NCI-H1105 treated with DMSO at 0.1 percent for 48 hours (cell line): ENCODE measurements at places on chromosomes 5 and 9.

DNA sequence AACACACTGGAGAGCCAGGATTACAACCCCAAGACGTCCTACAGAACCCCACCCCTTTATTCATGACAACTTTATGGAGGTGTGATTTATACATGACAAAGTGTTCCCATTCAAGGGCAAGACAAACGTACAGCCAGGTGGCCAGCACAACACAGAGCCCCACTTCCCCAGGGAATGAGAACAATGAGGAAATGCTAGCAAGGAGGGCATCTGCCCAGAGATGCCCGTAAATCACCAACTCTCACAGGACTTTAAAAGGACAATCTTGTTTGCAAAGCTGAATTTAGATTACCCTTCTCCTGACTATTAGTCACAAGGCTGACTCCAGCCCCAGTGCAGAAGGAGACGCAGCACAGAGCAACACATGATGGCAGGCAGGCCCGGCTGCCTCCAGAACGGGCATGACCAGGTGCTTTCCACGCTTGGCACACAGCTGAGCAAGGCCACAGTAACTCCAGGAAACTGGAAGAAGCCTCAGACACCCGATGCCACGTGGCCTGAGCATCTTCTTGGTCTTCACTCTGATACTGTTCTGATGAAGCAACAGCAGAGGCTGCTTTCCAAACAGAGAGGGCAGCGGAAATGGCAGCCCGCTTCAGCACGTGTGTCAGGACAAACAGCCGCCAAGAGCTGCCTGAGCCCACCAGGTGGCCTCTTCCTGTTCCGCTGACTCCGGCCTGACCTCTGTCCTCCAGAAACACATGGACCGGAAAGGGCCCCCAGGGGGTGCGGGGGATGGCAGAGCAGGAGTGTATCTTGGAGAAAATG lies 51.4 kb downstream of the ROR2 start:
- DNase-seq, result peak; percentile 13

- peak; percentile 93 for DNase-seq
Observed at GRCh38 chr5:143177263-143177983, 226.1 kb downstream of the NR3C1 start.

DNA sequence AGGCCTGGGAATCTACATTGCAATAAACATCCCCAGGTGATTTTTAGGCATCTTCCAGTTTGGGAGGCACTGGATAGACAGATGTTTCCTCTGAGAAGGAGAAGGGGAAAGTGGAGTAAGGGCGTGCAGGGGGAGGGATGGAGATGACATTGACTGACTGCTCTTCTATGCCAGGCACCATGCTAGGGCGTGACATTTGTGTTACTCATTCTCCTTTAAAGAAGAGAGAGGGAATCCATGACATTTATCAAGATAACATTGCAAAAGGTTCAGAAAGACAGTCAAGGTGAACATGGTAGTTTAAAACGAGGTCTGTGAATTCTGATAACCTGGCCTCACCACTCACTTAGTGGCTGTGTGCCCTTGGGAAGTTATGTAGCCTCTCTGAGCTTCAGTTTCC lies 35.8 kb downstream of the FGF1 start:
- DNase-seq, result no peak

- no peak for DNase-seq
Observed at GRCh38 chr9:84620338-84620737, 49.2 kb upstream of the NTRK2 start.

DNA sequence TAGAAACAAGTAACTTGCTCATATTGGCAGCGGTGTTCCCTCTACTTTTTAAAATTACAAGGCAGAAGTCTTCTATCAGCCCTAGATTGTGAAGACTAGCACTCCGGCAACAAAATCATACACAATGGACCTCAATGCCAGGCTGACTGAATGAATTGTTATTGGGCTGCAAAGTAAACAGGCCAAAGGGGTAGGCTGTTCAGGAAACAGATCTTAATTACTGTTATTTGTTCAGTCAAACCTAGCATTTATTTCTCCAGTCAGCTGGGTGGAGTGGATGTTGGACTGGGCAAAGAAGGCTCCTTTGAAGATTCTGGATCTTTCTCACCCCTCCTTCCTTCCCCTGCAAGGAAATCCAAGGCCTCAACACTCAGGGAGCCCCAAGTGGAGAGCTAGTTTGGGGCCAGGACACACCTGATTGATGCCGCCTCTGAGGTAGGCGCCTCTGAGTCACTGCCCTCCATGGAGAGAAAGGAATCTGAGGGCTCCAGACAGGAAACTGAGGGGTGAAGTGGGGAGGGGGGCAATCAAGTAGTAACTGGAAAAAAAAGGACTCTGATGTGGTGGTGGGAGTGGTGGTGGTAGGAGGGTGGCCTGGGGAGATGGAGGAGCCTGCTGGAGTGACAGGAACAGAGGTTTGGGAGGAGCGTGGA lies 35.5 kb downstream of the SERINC5 start:
- DNase-seq, result no peak

DNA sequence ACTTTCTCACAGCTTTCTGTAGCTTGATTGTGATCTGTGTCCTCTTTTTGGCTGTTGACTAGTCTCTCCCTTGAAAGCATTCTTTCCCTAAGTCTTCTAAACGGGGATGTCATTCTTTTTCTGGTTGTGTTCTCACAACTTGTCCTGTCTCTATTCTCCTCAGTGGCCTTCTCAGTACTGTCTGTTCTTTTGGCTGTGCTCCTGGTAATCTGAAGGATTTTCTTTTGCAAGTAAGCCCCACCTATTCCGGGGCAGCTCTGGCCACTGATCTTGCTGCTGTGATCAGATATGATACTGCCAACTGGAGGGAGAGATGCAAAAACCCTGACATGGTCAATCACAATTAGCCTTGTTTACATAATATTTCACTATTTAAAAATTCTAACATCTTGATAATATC lies 172.2 kb downstream of the CDC42SE2 start:
- no peak for DNase-seq

GRCh38 chr5:18652404-18653215 lies 1018.4 kb downstream of the TAF11L14 start:
- DNase-seq, result no peak

DNA sequence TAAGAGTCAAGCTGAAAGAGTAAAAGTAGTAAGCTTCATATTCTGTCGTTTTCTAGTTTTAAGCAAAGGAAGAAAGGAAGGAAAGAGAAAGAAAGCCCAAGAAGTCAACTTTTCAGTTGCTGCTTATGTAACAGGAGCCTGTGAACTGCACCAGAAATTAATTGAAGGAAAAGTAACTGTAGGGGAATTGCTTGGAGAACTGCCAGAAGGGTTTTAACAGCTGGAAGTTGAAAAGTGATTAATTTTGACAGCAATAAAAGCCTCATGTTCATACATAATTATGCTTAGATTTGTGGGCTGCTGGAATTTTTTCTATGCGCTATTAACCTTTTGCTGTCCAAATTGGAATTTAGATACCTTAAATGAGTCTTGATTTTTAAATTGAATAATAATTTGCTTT lies 255.7 kb downstream of the ENC1 start:
- DNase-seq, result peak; percentile 51

DNA sequence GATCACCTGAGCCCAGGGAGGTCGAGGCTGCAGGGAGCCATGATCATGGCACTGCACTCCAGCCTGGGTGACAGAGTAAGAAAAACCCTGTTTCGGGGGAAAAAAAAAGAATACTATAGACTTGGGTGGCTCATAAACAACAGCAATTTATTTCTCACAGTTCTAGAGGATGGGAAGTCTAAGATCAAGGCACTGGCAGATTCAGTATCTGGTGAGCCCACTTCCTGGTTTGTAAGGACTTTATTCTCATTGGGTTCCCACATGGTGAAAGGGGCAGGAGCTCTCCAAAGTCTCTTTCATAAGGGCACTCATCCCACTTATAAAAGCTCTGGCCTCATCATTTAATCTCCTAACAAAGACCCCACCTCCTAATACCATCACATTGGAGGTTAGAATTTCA lies 8.7 kb downstream of the HINT1 start:
- no peak for DNase-seq

- DNase-seq, result peak; percentile 92
Observed at GRCh38 chr5:34854459-34855174, 15.7 kb downstream of the TTC23L start.

DNA sequence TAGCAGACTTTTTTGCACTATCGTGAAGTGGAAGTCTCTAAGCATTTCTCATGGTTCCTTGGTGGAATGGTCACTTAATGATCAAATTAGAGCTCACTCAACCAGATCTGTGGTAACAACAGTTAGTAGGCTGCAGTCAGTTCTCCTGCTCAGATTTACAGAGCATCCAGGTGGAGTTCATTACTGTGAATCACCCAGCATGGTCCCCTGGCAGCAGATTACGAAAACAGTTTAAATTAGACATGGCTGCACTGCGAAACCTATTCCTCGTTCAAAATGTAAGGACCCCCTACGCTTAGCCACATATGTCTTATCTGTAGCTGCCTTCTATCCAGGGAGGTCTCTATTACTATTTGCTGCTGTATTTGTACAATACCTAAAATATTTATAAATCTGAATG lies 823.6 kb upstream of the ARRDC3 start:
- no peak for DNase-seq

DNA sequence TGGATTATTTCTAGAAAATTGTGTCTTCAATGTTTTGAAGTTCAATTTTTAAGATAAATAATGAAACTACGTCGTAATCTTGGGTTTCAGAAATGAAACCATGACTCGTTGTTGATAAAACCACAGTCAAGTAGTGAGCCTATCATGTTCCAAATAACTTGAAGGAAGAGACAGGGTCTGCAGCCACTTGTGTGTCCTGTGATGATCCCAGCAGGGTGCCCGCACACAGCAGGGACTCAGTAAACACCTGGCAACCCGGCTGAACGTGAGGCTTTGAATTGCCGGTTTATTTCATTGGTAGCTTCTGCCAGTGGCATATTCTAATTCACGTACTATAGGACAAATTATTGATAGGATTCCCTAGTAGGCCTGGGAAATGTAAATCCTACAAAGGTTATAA lies 679.6 kb downstream of the IRX1 start:
- no peak for DNase-seq

DNA sequence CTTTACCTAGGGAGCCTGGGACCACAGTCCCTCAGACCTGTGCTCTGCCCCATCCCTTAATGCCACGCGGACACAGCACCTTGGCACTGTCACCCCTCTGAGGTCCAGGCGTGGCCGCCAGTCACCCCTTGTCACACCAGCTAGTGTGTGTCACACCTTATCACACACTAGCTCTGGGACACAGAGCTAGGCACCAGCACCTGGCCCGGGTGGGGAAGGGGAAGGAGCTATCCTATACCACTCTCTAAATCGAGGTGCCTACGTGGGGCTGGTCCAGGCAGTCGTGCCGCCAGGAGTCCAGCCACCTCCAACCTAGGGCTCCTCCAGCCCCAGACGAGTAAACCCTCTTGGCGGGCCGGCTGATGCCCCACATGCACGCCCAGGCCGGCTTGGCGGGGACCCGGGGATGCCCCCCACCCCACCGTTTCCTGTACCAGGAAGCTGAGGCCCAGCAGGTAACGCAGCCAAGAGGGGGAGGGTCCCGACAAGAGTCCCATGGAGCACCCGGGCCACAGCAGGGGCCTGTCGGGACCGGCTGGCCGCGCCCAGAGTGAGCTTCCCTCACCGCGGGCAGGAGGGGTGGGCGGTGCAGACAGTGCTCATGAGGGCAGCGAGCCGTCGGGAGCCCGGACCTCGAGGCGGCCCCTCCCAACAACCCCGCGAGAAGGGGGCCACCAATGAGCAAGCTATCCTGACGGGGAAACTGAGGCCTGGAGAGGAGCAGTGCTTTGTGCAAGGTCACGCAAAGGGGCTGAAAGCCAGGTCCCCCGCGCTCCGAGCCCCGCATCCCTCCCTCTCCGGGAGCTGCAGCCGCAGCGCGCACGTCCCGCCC lies 550 bp downstream of the CORO2A start:
- DNase-seq, result no peak

DNA sequence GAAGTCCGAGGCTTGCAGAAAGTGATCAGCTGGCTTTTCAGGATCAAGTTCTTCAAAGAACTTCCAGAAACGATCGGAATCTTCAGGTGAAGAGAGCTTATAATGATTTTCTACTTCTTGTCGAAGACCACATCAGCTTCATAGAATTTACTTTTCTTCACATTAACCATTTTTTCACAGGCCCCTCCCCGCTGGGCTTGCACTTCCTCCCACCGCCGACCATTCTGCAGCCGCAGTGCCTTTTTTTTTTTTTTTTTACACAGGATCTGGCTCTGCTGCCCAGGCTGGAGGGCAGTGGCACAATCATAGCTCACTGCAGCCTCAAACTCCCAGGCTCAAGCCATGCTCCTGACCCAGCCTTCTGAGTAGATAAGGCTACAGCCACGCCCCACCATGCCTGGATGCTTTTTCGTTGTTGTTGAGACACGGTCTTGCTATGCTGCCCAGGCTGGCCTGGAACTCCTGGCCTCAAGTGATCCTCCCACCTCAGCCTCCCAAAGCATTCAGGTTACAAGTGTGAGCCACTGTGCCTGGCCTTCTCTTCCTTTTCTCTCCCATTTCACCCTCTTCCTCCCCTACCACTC lies 15.3 kb upstream of the RNF130 start:
- no peak for DNase-seq

DNA sequence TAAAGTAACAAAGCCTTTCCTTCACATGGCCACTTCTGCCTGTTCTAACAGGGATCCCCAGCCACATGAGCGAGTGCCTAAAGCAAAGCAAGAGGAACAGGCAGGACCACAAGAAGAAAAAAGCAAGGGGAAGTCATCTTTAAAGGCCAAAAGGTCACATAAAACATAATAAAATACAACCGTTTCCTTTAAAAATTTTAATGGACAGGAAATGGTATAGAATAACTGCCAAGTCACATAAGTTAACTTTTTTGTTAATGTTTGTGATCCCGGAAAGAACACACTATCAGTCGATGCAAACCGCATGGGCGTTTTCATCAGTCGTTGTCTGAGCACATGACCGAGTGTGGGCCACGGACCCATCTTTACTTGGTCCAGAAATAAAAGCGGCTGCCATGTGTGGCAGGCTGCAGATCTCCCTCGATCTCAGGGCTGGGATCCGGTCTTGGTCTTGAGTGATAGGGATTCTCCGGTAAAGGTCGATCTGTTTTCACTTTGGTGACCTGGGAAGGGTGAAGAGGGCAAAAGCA lies 15.6 kb downstream of the NDUFA8 start:
- DNase-seq, result no peak

GRCh38 chr9:86298873-86299272 lies 16.5 kb upstream of the ISCA1 start:
- DNase-seq, result no peak

GRCh38 chr9:126611193-126611591 lies 2.5 kb upstream of the LMX1B start:
- peak; percentile 47 for DNase-seq

- DNase-seq, result no peak
Observed at GRCh38 chr5:15431923-15432322, 68.1 kb upstream of the FBXL7 start.

- DNase-seq, result no peak
Observed at GRCh38 chr5:176742246-176743105, 67.9 kb upstream of the UNC5A start.

GRCh38 chr9:126694206-126695081 lies 80.7 kb downstream of the LMX1B start:
- no peak for DNase-seq

GRCh38 chr9:82418334-82418733 lies 429.8 kb downstream of the SPATA31D1 start:
- DNase-seq, result no peak

- no peak for DNase-seq
Observed at GRCh38 chr5:104372796-104373195, 810.2 kb upstream of the NUDT12 start.
